CD8-positive, alpha-beta memory T cell (primary cell): ENCODE measurements at places on chromosomes 4 and X. TPM values are rescaled to one million over a fixed set of nuclear protein-coding genes. Genes with fewer than 3 reads are reported as not detected.
A peak's percentile ranks its signal among the peaks of the same experiment; 100 is the strongest.

- H3K4me3 ChIP-seq: no peak overlapping the region
- H3K4me1 ChIP-seq: no peaks in the 10 kb centered on the region
- no peak for DNase-seq
- no peak overlapping the region for H3K27ac ChIP-seq
- no peaks in the 10 kb centered on the region for H3K36me3 ChIP-seq
Measured at GRCh38 chr4:56791316-56791715, 30.2 kb downstream of the SPINK2 start.

- no peaks in the 10 kb centered on the region for H3K4me1 ChIP-seq
- no peaks in the 10 kb centered on the region for H3K27me3 ChIP-seq
- H3K36me3 ChIP-seq: no peaks in the 10 kb centered on the region
- H3K4me3 ChIP-seq: no peak overlapping the region
Measured at GRCh38 chr4:13504374-13504773, 20.2 kb upstream of the RAB28 start.

GRCh38 chrX:19889582-19890342 lies 2.4 kb upstream of the SH3KBP1 start:
- no peak overlapping the region for H3K27ac ChIP-seq
- no peak overlapping the region for H3K4me3 ChIP-seq

DNA sequence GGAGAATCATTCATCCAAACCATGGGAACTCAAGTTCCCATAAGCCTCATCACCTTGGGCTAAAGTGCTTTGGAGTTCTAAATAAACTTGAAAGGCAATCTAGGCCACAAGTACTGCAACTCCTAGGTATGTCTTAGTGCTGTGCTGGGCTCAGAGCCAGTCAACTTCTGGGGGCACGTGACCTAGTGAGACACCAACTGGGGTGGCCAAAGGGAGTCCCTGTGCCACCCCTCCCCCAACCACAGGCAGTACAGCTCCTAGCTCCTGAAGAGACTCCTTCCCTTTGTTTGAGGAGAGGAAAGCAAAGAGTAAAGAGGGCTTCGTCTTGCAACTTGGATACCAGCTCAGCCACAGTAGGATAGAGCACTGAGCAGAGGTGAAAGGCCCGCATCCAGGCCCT lies 154.2 kb upstream of the IL1RAPL2 start:
- H3K4me3 ChIP-seq: no peak overlapping the region
- no peaks in the 10 kb centered on the region for H3K4me1 ChIP-seq
- H3K36me3 ChIP-seq: no peaks in the 10 kb centered on the region
- no peak for DNase-seq
- H3K27ac ChIP-seq: no peak overlapping the region

GRCh38 chr4:12050357-12050756 lies 621.7 kb upstream of the HS3ST1 start:
- DNase-seq: no peak
- H3K4me3 ChIP-seq: no peak overlapping the region
- no peaks in the 10 kb centered on the region for H3K4me1 ChIP-seq
- H3K27me3 ChIP-seq: no peaks in the 10 kb centered on the region
- no peak overlapping the region for H3K27ac ChIP-seq

GRCh38 chrX:7580127-7580526 lies 262.8 kb upstream of the VCX start:
- DNase-seq: no peak
- H3K27me3 ChIP-seq: no peaks in the 10 kb centered on the region

GRCh38 chr4:78661921-78662521 lies 110.5 kb downstream of the ANXA3 start:
- H3K4me1 ChIP-seq: peaks cover 13% of the 10 kb centered on the region
- no peaks in the 10 kb centered on the region for H3K36me3 ChIP-seq
- no peak for DNase-seq
- no peak overlapping the region for H3K27ac ChIP-seq

DNA sequence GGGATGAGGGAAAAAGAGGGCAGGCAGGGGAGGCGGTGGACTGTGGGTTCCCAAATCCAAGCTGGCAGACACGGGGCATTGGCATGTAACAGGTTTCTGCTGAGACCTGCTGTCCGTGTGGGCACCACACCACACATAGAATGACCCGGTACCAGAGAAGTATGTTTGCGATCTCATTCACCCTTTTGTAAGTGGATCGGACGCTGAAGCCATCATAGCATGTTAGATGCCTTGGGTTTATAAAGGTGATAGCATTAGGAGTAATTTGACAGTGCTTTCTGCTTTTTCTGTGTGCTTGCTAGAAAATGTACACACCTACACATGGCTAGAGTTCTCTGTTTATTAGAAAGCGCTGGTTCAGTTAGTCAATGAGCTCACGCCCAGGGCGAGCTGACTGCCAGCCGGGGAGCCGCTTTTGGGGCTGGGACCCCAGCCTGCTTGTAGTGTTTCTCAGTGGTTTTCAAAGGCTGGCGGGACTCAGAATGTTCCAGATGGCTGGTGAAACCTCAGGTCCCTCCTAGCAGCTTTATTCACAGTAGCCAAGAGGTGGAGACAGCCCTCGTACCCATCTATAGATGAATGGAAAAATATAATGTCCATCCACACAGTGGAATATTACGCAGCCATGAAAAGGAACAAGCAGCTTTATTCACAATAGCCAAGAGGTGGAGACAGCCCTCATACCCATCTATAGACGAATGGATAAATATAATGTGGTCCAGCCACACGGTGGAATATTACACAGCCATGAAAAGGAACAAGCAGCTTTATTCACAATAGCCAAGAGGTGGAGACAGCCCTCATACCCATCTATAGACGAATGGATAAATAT lies 579 bp downstream of the IL3RA start:
- H3K27me3 ChIP-seq: no peaks in the 10 kb centered on the region
- peak overlapping the region; percentile 46 for H3K4me3 ChIP-seq
- no peaks in the 10 kb centered on the region for H3K4me1 ChIP-seq
- DNase-seq: no peak
- no peaks in the 10 kb centered on the region for H3K36me3 ChIP-seq
- H3K27ac ChIP-seq: no peak overlapping the region

DNA sequence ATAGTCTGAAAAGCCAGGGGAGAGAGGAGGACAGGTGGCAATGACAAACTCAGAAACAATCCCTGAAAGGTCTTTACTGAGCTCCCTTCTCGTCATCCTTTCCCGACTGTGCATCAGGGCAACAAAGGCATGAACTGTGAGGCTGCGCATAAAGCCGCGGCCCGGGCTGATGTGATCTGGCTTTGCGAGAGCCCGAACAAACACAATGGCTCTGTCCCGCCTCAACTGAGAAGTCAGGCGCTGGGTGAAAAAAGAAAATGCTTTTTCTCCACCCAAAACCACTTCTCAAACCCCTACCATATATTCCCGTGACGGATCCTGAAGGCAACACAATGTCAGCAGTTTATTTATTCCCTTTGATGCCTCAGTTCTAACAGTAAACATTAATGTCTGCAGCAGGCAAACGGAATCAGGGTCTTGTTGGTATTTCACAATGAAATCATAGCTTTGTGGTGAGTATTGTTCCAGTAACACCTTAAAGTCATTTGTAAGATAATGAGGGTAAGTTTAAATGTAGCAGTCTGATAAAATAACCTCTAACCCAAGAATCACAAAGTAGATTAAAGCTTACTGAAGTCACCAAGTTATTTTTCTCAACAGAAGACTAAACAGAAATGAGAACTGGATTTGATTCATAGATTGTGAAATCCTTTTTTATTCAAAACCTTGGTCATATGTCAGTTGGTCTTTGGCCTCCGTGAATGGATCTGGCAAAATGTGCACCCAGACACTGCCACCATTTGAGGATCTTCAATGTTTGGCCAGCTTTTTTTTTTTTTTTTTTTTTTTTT lies 67.4 kb downstream of the APBB2 start:
- H3K4me1 ChIP-seq: no peaks in the 10 kb centered on the region
- H3K36me3 ChIP-seq: no peaks in the 10 kb centered on the region
- no peak for DNase-seq
- no peak overlapping the region for H3K4me3 ChIP-seq

DNA sequence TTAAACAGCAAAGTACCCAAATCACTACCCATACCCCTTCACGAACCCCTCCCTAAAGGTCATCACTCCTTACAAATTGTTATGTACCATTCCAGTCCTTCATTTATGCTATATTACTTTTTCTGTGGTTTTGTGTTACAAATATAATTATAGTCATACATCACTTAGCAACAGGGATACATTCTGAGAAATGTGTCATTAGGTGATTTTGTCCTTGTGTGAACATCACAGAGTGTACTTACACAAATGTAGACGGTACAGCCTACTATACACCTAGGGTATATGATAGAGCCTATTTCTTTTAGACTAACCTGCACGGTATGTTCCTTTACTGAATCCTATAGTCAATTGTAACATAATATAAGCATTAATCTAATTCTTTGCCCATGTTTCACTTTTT lies 61.9 kb downstream of the ASB9 start:
- no peaks in the 10 kb centered on the region for H3K27me3 ChIP-seq
- H3K27ac ChIP-seq: no peak overlapping the region
- peaks cover 18% of the 10 kb centered on the region for H3K4me1 ChIP-seq
- no peak overlapping the region for H3K4me3 ChIP-seq
- H3K36me3 ChIP-seq: no peaks in the 10 kb centered on the region

- H3K36me3 ChIP-seq: no peaks in the 10 kb centered on the region
- H3K27me3 ChIP-seq: no peaks in the 10 kb centered on the region
- no peak for DNase-seq
- no peak overlapping the region for H3K27ac ChIP-seq
- peaks cover 7% of the 10 kb centered on the region for H3K4me1 ChIP-seq
Measured at GRCh38 chr4:146335763-146336409, 121.5 kb downstream of the REELD1 start.

- H3K4me3 ChIP-seq: no peak overlapping the region
- no peaks in the 10 kb centered on the region for H3K36me3 ChIP-seq
- H3K27me3 ChIP-seq: no peaks in the 10 kb centered on the region
- H3K4me1 ChIP-seq: no peaks in the 10 kb centered on the region
Measured at GRCh38 chr4:78543424-78544125, 8.0 kb upstream of the ANXA3 start.

DNA sequence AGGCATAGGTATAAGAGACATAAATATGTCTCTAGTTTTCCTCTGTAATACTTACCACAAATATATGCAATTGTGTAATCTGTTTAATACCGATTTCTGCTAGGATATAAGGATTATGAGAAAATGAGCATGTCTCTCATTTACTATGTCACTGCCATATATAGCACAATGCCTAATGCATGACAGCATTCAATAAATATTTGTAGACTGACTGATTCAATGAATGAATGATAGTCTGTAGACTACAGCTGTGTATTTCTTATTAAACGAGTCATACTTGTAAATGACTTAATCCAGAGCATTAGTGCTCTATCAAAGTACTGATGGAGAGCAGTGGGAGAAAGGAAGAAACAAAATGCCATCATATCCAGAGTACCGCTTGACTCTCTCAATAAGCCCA lies 175.6 kb downstream of the PPP3CA start:
- H3K27me3 ChIP-seq: no peaks in the 10 kb centered on the region
- DNase-seq: no peak
- H3K36me3 ChIP-seq: no peaks in the 10 kb centered on the region
- no peak overlapping the region for H3K4me3 ChIP-seq
- no peak overlapping the region for H3K27ac ChIP-seq
- H3K4me1 ChIP-seq: no peaks in the 10 kb centered on the region

DNA sequence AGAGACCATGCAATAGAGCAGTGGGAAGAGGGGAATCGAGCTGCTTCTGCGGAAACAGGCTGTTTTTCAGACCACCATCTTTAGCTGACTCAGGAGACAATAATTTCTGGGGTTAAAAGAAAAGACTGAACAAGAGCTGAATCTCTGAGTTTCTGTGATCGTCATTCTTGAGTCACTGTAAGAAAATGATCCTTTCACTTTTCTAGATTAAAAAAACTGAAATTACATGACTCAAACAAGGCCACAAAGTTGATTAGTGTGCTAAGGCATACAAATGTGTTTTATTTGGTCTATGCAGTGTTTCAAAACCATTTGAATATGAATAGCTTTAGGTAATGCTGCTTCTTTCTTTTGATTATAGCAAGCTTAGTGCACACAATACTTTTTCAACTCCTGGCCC lies 194.4 kb upstream of the RPL34 start:
- no peak overlapping the region for H3K4me3 ChIP-seq
- H3K36me3 ChIP-seq: no peaks in the 10 kb centered on the region
- H3K4me1 ChIP-seq: no peaks in the 10 kb centered on the region
- DNase-seq: no peak
- H3K27ac ChIP-seq: no peak overlapping the region

GRCh38 chrX:106899841-106900240 lies 3.3 kb downstream of the RIPPLY1 start:
- H3K36me3 ChIP-seq: no peaks in the 10 kb centered on the region
- DNase-seq: no peak
- no peak overlapping the region for H3K4me3 ChIP-seq
- H3K27ac ChIP-seq: no peak overlapping the region
- no peaks in the 10 kb centered on the region for H3K4me1 ChIP-seq

- H3K27ac ChIP-seq: no peak overlapping the region
- DNase-seq: no peak
- no peaks in the 10 kb centered on the region for H3K27me3 ChIP-seq
- H3K4me3 ChIP-seq: no peak overlapping the region
- no peaks in the 10 kb centered on the region for H3K4me1 ChIP-seq
Measured at GRCh38 chrX:47808904-47809788, 27.6 kb upstream of the ZNF81 start.

- no peaks in the 10 kb centered on the region for H3K36me3 ChIP-seq
- DNase-seq: no peak
- H3K4me1 ChIP-seq: no peaks in the 10 kb centered on the region
- no peaks in the 10 kb centered on the region for H3K27me3 ChIP-seq
- H3K4me3 ChIP-seq: no peak overlapping the region
- H3K27ac ChIP-seq: no peak overlapping the region
Measured at GRCh38 chr4:22901631-22902030, 208.9 kb downstream of the GBA3 start.

GRCh38 chrX:153934148-153934761 lies 582 bp downstream of the NAA10 start:
- H3K27ac ChIP-seq: peak overlapping the region; percentile 38
- peaks cover 6% of the 10 kb centered on the region for H3K4me1 ChIP-seq
- peak overlapping the region; percentile 43 for H3K4me3 ChIP-seq
- no peak for DNase-seq
- no peaks in the 10 kb centered on the region for H3K36me3 ChIP-seq

MAPK10 gene
- not detected for total RNA-seq

IGSF1 gene
- not detected for total RNA-seq

MAGEB10 gene
- not detected for total RNA-seq

SFRP2 gene
- total RNA-seq: 0.11 TPM

YIPF7 gene
- not detected for total RNA-seq

CXCL11 gene
- not detected for total RNA-seq

BEX2 gene
- total RNA-seq: 8.9 TPM
